ENCODE measurements at places on chromosomes 6 and 20.

GRCh38 chr6:30154709-30155519, 6.1 kb downstream of the TRIM10 start:
- DNase-seq, result no peak

DNA sequence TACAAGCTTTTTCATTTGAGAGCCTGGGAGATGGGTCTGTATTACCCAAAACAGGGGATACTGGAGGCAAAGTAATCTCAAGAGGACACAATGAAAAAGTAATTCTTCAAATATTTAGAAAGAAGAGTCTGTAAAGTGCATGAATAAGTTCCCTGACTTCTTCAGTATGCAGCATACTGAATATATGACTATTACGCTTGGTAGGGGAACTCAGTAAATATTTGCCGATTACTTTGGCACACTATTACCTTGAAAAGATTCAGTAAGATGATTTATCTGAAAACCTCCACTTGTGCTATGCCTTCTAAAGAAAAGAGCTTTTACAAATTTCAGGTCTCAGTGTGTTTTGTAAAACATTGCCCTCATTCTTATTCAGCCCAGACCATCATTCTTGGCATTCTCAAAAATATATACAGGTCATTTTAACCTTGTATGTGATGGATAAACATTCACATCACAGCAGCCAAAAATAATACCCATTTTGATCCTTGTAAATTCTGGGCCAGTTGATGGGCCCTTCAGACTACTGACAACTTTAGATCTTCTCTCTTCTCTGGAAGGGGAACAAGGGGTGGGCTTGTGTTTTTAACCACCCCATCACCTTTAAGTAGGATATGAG, 125.9 kb downstream of the EDN1 start:
- DNase-seq, result no peak

- no peak for DNase-seq
Measured at GRCh38 chr6:166112580-166112979, 55.1 kb downstream of the TBXT start.

DNA sequence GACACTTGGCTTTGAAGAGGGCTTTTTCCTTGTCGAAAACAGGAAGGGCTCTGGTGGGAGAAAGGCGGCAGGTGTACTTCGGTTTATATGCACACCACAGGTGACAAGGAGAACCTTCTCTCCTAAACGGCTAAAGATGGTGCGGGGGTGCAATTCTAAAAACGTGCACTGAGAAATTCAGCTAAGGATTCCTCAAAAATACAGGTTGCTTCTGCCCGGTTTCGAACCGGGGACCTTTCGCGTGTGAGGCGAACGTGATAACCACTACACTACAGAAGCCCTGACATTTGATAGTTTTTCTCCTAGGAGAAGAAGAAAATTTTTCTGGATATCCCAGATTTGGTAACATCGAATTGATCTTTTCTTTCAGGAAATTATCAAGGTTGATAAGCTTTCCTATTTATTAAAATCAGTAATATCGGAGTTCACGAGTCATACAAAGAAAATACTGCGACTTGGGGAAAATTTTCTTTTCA, 32.0 kb downstream of the POM121L2 start:
- DNase-seq, result no peak

DNA sequence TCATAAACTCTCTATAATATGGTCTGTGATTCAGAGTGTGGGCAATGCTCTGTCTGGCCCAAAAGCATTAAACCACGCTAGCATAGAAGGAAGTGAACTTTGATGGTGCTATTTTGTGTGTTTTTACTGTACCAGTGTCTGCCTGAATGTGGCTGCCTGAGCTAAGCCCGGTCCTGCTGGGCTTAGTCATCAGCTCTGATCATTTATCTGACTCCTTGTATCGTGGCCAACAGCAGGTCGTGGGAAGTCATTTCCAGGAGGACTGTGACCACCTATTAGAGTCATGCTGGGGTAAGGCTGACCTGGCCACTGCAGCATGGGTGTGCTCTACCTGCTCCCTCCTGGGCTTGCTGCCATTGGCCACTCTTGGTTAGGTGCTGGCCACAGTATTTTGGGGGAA, 239.1 kb upstream of the CEP162 start:
- DNase-seq, result no peak

GRCh38 chr20:24968278-24968800, 19.3 kb downstream of the CST7 start:
- DNase-seq, result no peak

DNA sequence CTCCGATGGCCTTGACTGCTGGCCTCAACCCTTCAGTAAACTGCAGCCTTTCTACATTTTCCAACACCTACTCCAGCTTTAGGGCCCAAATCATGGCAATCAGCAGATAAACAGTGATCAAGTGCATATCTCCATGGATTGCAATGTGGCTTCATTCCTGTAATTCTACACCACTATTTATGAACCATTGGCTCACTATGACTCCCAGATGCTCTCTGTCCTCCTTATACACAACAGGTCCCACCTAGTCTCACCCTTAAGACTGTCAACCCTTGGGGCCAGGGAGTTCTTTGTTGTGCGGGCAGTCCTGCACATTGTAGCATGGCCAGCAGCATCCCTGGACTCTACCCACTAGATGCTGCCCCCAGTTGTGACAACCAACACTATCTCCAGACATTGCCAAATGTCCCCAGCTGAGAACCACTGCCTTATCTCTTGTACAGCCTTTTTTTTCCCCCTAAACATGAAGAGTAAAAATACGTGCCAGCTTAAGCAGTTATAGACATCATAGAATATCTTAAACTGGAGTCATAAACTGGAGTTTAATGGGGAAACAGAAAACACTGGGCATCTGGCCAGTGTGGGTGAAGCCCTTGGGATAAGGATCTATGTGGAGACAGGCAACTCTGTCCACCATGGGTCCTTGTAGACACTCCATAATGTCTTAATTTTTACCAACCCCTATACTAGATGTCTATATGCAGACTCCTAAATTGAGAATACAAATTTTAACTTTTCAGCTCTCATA, 21.1 kb downstream of the MRPL14 start:
- no peak for DNase-seq

GRCh38 chr20:46399401-46399800, 7.0 kb downstream of the ELMO2 start:
- no peak for DNase-seq

GRCh38 chr6:79878142-79878748, 69.1 kb downstream of the ELOVL4 start:
- DNase-seq, result no peak

Measured in cortex of kidney (tissue), 1 donor.